ENCODE measurements at places on chromosomes 13 and 19.
A peak's percentile ranks its signal among the peaks of the same experiment; 100 is the strongest.

DNA sequence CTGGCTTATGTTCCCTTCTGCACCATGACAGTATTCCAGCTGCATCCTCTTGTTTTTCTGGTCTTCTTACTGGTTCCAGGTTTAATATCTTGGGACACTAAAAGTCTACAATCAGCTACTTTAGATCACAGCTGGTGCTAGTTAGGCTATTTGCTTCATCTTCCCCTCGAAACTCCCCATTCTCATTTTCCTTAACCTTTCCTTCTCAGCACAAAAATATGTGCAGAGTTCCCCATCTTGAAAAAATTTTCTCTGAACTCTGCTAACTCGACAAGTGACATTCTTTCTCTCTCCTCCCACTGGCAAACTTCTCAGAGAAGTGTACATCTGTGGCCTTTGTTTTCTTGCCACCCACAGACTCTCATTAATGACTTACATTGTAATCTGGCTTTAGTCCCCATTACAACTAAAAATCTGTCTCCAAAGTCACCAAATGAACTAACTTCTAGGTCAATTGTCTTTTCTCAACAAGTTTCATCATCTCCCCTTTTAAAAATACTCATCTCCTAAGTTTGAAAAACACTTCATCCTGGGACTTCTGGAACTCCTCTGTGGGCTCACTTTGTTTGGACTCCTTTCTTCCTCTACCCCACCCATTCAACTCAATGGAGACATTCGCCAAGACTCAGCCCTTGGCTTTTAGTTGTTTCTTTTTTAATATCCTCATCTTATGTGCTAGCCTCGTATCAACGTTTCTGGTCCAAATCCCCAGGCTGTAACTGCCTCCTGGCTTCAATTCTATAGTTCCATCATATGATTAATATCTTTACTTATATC, 7.1 kb upstream of the KL start:
- no peak for DNase-seq

GRCh38 chr13:67735651-67736050, 505.5 kb upstream of the PCDH9 start:
- no peak for DNase-seq

- DNase-seq: peak; percentile 75
These were observed 2.9 kb downstream of the HTR2A start for GRCh38 chr13:46893798-46894560.

DNA sequence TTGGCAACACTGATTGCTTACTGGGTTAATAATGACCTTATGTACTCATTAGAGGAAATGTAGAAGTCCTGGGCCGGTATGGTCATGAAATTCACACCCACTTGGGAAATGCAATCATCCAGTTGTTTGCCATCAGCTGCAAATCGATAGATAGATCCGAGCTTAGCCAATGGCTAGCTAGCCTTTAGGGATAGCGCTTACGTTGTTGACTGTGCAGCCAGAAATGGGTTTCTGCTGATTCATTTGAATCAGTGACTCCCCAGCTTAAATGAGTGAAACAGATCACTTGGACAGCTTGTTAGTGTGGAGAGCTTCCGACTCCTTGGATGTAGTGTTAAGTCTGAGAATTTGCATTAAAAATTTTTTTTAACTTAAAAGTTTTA, 11.8 kb downstream of the IL17D start:
- DNase-seq: no peak

DNA sequence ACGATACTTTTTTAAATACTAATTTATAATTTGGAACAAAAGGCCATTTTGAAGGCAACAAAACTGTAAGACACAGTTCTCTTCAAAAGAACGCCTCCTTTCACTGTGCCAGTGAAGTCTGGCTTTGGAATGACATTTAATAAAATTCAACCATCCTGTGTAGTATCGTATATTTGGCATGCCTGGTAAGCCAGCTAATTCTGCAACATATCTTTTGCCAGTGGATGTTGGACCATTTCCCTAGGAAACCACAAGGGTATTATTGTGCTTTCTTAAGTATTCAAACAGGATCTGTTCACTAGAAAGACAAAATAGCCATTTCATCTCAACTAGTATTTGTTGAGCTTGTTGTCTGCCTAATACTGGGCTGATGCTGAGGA, 111.6 kb downstream of the RGCC start:
- DNase-seq: no peak

GRCh38 chr19:52695996-52696395, 38.8 kb downstream of the ZNF611 start:
- DNase-seq: no peak

- DNase-seq: no peak
These were observed 46.4 kb downstream of the PEX11G start for GRCh38 chr19:7442423-7442822.

- no peak for DNase-seq
These were observed 5.5 kb upstream of the CCNE1 start for GRCh38 chr19:29806098-29806866.

GRCh38 chr13:76871432-76871831, 14.8 kb downstream of the KCTD12 start:
- DNase-seq: no peak

GRCh38 chr13:22073718-22074117, 402.8 kb downstream of the FGF9 start:
- no peak for DNase-seq

DNA sequence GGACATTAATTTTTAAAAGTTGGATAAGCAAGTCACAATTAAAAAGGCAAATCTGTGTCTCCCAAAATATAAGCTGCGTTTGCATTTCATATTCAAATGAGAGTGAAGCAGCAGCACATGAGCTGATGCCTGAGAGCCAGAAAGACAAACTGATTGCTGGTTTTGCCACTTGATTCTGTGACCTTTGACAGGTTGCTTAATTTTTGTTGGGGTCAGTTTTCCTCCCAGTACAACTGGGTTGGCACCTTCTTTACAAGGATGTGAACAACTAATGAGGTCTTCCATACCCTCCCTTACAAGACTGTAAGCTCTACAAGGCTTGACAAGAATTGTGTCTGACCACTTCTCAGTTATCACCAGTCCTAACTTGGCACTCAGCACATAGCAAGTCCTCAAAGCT, 8.1 kb upstream of the KLF12 start:
- DNase-seq: no peak

GRCh38 chr19:18279516-18280246, 1.7 kb downstream of the JUND start:
- peak; percentile 99 for DNase-seq

DNA sequence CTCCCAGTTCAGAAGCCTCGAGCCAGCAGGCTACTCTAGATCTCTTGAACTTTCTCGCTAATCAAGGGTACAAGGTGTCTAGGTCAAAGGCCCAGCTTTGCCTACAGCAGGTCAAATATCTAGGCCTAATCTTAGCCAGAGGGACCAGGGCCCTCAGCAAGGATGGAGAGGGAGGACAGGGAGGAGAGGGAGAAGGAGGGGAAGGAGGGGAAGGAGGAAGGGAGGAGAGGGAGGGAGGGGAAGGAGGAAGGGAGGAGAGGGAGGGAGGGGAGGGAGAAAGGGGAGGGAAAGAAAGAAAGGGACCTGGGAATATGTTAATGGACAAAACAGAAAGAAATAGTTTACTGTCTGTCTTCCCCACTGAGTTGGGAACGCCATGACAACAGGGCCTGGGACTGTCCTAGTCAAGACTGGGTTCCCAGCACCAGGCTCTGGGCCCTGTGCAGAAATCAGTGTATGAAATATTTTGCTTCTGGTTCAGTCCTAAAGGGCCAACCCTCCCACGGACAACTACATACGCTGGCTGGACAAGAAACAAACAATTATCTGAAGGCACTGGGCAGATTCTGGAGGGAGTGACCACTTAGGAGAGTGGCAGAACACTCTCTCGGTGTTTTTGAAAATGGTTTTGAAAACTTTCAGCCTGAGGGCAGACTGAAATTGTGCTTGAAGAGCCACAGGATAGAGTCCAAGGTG, 4.6 kb downstream of the ECH1 start:
- no peak for DNase-seq

DNA sequence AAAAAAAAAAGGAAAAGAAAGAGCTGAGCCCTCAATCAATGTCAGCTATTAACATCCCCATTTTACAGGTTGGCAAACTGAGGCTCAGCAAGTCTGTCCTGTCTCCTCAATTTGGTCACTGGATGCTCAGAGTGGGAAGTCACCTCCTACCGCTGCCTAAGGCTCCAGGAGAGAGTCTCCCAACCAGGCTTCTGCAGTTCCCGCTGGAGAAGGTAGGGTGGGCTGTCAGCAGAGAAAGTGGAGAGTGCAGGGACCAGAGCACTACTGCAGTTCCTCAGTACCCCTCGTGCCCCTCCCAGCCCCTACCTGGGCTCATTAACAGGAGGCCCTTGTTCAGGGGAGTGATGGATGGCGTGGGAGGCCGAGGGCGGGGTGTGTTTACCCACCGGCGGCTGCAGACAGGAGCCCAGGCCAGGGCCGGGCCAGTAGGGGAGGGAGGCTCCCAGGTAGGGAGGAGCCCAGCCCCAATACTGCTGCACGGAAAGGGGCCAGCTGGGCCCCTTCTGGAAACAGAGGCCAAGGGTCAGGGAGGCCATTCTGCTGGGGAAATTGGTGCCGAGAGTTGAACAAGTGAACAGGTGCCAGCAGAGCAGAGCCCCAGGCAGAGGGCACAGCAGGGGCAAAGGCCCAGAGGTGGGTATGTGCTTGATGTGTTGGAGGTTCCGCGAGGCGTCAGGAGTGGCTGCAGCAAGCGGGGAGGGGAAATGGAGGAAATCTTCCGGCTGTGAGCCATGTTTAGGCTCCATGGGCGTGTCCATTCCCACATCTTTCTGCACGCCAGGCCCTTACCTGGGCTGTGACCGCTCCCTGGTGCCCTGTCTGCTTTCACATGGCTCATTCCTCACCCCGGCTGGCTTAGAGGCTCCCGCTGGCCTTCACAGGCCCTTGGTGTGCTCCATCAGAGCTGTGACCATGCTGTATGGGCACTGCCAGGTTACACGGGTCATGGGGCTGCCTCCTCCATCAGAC, 7.6 kb upstream of the COMP start:
- no peak for DNase-seq

- no peak for DNase-seq
These were observed 9.6 kb downstream of the MYO1F start for GRCh38 chr19:8567522-8568172.

DNA sequence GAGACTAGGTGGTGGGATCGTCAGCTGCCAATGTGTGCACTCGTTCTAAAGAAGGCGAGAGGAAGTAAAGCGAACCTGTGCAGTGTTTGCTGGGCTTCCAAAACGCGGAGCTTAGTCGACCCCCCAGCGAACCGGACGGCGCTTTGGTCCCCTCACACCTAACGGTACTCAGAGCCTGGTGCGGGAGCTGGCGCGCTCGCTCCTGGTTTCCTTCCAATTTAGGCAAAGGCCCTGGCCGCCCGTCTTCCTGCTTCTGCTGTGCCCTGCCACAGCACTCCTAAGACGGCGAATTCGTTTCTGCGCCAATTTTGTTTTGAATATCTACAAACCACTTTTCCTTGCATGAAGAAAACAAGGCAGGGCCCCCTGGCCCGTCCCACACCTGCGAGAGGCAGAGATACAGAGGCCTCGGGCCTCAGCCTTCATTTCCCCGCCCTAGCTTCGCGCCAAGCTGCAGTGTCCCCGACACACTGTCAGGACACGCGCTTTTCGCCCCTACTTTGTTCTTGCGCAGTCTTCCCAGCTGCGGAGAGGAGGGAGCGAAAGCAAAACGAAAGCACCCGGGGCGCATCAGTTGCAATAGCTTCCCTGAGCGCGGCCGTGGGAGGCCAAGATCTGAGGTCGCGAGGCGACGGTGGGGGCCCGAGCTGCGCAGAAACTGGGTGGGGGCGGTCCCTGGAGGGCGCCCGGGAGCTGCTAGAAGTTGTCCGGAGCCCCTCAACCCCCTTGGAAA, 111.9 kb downstream of the KCNRG start:
- DNase-seq: no peak

DNA sequence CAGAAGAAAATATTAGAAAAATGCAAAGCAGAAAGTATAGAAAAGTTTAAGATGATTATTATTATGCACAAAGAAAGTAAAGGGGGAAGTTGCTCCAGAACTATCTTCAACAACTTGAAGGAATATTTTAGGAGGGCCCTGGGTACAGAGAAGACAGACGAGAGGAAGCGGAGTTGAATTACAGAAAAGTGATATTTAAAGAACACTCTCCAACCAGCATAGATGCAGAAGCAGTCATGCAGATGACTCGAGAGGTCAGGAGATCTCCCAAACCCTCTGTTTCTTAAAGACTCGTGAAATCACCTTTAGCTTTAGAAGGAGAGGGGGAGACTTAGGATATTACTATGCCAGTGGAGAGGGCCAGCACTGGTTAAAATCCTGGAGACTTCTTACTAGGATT, 8.5 kb upstream of the SHISA2 start:
- no peak for DNase-seq

GRCh38 chr13:47628666-47629065, 372.4 kb downstream of the SUCLA2 start:
- no peak for DNase-seq

- no peak for DNase-seq
These were observed 142.9 kb upstream of the SPACA7 start for GRCh38 chr13:112233256-112233655.

GRCh38 chr13:99228737-99229691, 28.4 kb downstream of the UBAC2 start:
- DNase-seq: no peak

- no peak for DNase-seq
These were observed 4.2 kb downstream of the EPOR start for GRCh38 chr19:11379857-11380350.

GRCh38 chr19:47757617-47758442, 12.5 kb downstream of the NOP53 start:
- no peak for DNase-seq

GRCh38 chr13:86946734-86947133, 724.4 kb upstream of the SLITRK5 start:
- DNase-seq: no peak

DNA sequence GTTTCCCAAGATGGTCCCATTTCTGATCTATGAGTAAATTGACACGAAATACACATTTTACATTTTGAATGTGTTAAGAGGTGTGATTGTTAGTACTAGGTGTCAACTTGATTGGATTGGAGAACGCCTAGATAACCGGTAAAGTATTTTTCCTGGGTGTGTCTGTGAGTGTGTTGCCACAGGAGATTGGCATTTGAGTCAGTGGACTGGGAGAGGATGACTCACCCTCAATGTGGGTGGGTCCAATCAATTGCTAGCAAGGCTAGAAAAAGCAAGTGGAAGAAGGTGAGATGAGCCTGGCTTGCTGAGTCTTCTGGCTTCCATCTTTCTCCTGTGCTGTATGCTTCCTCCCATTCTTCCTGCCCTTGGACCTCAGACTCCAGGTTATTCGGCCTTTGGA, 960.7 kb upstream of the PCDH9 start:
- no peak for DNase-seq

DNA sequence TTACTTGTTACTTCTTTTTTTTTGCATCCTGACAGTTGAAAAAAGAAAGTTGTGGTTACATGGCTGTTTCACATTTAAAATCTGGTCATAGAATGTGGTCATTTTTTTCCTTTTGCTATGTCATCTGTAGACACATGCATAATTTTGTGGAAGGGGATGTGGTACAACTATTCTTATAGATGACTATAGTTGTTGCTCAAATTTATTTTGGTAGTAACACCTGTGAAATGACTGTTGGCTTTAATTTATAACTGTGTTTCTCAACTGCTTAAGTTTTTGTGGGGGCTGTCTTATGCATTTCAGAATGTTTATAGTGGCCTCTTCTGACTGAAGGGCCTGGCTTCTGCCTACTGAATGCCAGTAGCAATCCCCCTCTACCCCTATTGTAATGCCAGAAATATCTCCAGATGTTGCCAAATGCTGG, 130.5 kb downstream of the PAN3 start:
- DNase-seq: no peak

Data from posterior cingulate gyrus (tissue), 11 donors.